ENCODE measurements at places on chromosomes 6 and 20. TPM values are rescaled to one million over a fixed set of nuclear protein-coding genes. Genes with fewer than 3 reads are reported as not detected.

DNA sequence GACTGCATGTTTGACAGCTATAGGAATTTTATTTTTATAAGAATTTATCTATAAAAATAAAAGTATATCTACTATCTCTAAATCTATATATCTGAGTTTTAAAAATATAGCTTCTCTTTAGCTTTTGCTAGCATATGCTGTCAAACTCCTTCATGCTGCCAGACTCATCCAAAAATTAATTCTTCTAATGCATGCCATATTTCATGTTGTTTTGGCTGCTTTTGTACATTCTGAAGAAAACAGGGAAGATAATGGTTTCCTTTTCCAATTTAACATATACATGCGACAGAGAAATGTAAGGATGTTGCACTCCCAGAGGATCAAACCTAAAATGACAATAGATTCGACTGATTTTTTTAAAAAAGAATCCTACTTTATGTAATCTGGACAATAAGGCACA, 577.2 kb upstream of the FLRT3 start:
- peaks cover 5% of the 10 kb centered on the region for H3K4me1 ChIP-seq
- no peak overlapping the region for H3K4me3 ChIP-seq
- DNase-seq: no peak
- no peaks in the 10 kb centered on the region for H3K27me3 ChIP-seq
- H3K36me3 ChIP-seq: no peaks in the 10 kb centered on the region

DNA sequence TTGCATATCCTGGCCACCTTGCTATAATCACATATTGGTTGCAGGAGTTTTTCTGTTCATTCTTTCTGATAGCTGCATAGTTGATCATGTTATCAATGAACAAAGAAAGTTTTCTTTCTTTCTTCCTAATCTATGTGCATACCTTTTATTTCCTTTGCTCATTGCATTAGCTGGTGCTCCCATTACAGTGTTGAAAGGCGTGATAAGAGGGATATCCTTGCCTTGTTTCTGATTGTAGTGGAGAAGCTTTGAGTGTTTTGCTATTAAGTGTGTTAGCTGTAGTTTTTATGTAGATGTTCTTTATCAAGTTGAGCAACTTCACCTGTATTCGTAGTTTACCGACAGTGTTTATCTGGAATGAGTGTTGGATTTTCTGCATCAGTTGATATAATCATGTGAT, 14.6 kb downstream of the STXBP5 start:
- no peak for DNase-seq
- H3K27me3 ChIP-seq: no peaks in the 10 kb centered on the region
- H3K27ac ChIP-seq: no peak overlapping the region
- H3K4me1 ChIP-seq: no peaks in the 10 kb centered on the region
- H3K36me3 ChIP-seq: no peaks in the 10 kb centered on the region
- no peak overlapping the region for H3K4me3 ChIP-seq

DNA sequence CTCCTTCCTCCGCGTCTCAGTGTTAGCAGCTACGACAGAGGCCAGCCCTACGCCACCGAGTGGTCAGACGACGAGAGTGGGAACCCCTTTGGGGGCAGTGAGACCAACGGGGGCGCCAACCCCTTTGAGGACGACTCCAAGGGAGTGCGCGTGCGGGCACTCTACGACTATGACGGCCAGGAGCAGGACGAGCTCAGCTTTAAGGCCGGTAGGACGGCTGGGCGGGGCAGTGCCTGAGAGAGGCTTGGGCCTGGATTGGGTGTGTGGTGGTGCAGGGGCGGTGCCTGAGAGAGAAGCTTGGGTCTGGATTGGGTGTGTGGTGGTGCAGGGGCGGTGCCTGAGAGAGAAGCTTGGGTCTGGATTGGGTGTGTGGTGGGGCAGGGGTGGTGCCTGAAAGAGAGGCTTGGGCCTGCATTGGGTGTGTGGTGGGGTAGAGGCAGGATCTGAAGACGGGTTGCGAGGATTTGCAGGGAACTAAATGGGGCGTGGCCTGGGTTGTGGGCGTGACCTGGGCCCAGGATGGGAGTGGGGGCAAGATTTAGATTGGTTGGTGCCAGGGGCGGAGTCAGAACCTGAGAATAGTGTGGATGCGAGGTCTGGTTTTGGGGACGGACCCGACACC, 24.4 kb downstream of the SPDEF start:
- no peaks in the 10 kb centered on the region for H3K27me3 ChIP-seq
- peak; percentile 14 for DNase-seq
- H3K4me3 ChIP-seq: no peak overlapping the region
- no peak overlapping the region for H3K27ac ChIP-seq

PAX1 gene
- total RNA-seq: not detected

All from thyroid gland (tissue), 4 donors.